ENCODE measurements at places on chromosomes 6 and 20.

GRCh38 chr6:63742060-63742459, 106.5 kb downstream of the PHF3 start:
- DNase-seq = no peak

DNA sequence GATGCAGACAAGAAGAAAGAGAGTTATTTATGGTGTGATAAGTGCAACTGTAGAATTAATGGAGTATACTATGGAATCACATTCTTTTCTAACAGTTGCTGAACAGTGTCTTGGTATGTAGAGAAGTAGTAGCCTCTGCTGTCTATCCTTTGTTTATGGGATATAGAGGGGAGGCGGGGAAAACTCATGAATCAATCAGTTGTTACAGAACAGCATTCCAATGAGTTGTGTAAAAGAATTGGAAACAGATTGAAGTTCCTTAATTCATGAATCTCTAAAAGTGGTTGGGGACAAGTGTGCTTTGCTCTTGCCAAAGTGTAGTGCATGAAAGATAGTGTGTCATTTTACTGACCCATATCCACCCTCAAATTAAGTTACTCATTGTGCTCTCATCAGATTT, 77.7 kb downstream of the FLRT3 start:
- DNase-seq = no peak

- no peak for DNase-seq
Observed at GRCh38 chr6:11479296-11479695, 58.3 kb upstream of the TMEM170B start.

DNA sequence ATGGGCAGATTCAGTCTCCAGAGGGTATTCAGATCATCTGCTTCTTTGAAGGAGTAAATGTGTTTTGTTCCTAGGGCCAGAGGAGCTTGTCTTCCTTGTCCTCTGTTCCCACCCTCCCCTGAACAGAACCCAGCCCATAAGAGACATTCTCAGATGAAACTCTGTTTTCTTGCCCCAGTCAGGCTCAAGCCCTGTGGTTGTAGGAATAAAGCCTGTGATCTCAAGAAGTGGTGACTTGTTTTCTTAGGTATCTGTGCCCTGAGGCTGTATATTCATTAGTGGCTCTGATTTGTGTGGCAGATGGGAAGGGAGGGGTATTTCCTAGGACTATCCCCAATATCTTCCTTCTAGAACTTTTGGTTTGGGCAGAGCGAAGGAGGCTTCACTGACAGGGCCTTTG, 27.9 kb downstream of the GSS start:
- DNase-seq = no peak

- DNase-seq = no peak
Observed at GRCh38 chr6:142087950-142088857, 44.5 kb upstream of the GJE1 start.

DNA sequence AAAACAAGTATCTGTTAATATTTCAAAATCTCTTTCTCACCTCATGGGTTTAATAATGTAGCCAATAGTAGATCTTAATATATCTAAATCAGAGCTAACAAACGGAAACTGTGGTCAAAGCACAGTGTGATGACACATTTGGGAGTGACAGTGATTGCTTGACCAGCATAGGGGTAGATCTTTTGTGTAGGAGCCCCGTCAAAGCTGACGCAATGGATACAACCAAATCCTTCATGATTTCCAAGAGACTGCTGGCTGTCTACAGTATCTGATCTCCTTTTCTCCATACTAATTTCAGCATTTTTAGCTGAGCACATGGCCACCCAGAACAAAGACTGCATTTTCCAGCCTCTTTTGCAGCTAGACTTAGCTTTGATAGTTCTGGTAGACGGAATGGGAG, 299.3 kb upstream of the ECI2 start:
- DNase-seq = no peak

- DNase-seq = no peak
Observed at GRCh38 chr6:90028066-90028778, 134.0 kb downstream of the GJA10 start.

DNA sequence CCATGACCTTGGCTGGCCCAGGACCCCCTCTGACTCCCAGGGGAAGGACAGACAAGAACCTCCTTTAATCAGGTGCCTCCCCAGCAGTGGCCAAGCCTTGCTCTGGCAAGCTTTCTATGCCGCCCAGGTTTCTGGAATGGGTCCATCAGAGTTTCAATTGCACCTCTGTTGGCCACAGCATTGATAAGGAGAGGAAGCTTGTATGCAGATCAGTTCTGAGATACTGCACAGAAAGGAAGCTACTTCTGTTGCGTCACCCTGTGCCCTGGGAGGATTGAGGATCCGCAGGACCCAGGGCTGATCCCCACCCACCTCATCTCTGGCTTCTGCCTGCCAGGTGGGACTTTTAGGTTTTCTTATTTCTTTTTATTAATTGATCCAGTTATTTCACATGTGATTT, 167.2 kb downstream of the TFAP2C start:
- no peak for DNase-seq

- DNase-seq = no peak
Observed at GRCh38 chr6:63447134-63447533, 125.1 kb upstream of the LOC128125822 start.

- no peak for DNase-seq
Observed at GRCh38 chr6:39228992-39229767, at the start of gene KCNK5. Gene KCNK5 (minus strand): TSS chr6:39229475. CDS start chr6:39229111, 364 bp downstream.

- peak; percentile 27 for DNase-seq
Observed at GRCh38 chr20:50569864-50570836, 60.0 kb downstream of the PTPN1 start.

GRCh38 chr6:129683601-129684322, 26.2 kb downstream of the ARHGAP18 start:
- peak; percentile 49 for DNase-seq

DNA sequence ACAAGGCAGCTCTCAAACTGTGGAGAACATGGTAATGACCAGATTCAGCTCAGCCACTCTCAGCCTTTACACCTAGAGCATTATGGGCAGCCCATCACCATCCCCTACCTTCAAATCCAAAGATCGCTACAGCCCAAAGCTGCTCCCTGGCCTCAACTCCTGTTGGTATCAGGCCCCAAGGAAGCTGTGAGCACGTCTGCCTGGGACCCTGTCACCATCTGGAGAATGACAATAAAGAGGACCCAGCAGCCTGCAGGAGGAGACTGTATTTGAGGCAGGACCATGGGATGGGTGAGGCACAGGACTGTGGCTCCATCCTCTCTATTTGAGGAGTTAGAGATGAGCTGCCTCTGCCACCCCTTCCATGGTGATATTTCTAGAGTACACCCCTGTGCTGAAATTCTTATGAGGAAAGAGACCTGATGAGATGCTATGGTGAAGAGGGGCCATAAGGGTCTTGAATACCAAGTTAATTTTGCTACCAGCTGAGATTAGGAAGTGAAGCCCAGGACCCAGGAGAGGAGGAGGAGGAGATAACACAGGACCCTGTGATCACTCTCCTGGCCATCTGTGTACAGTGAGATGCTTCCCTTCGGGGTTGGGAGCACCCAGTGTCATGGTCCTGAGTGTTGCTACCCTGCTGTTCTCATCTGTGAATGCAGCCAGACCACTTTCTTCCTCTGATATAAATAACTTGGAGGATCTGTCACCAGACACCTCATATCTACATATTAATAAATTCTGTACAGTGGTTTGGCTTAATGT, 19.6 kb upstream of the MICB start:
- no peak for DNase-seq

DNA sequence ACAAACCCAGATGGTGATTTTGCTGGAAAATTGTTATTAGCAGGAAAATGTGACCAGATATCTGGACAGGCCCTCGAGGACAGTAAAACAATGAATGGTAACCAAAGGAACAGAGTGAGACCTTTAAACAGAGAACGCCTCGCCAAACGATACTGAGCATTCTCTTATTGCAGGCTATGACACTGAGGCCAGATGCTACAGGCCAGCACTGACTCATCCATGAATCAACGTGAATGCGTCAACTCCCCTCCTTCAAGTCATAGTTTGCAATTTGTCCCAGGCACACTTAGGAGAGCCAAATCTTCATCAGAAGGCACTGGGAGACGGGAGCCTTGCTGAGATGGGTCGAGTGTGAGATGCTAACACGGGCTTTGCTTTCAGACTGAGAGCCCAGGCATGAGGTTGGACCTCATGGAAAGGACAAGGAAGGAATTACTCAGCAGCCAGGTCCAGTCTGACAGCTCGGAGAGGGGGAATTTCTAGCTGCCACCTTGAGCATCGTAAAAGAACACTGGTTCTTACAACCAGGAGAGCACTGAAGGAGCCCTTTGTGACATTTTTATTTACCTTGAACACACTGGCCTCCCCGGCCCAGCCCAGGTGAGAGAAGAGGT, 60.7 kb downstream of the BMP7 start:
- no peak for DNase-seq

DNA sequence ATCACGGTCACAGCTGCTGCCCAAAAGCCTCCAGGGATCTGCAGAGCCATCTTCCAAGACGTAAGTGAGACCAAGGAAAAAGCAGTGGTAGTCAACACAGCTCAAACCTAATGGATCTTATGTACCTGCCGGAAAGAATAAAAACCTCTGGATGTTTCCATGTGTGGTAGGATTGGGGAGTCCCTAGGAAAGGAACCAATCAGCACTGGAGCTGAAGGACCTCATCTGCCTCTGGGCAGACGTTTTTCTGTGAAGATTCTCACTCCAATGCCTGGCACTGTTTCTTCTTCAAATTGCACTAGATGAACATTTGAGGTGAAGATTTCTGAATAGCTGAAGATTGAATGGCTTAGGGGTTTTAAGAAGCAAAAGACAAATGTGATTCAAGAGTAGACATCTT, at the start of gene HLA-DQB2:
HLA-DQB2 (minus strand) TSS at position 112 of the 400 bp plus-strand sequence; CDS start at position 50, 62 bp downstream.
- no peak for DNase-seq

DNA sequence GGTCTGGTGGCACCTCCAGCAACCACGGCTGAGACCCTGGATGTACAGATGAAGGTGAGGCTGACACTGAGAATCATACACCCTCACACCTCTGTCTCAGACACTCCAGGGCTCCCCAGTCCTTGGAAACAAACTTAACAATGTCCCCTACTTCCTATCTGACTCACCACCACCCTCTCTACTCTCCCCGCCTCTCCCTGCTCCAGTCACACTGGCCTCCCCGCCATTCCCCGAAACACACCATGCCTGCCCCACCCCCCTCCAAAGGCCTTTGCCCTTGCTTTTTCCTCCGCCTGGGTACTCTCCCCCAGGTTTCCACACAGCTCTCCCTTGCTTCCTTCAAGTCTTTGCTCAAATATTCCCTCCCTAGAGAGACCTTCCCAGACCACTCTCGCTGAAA, 16.3 kb downstream of the BPI start:
- DNase-seq = no peak

DNA sequence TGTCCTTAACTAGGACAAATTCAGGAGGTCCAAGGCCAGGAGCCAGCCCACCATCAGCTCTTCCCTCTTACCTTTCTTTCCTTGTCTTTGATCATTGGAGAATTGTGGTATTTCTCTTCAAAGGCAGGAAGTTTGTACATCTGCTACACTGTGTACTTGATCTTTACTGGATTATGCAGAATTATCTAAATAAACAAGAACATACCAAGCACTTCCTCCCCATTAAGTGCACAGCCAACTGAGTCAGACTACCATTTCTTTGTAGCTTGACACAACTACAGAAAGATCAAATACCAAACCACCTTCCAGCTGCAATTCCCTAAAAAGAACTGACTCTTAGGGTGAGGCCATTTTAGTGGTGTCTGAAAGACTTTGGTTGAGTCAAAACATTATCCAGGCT, 195.1 kb downstream of the HDGFL1 start:
- peak; percentile 58 for DNase-seq

GRCh38 chr6:12066297-12066696, 54.2 kb downstream of the HIVEP1 start:
- DNase-seq = no peak

GRCh38 chr6:137681445-137682009, 185.5 kb upstream of the TNFAIP3 start:
- DNase-seq = no peak

- DNase-seq = no peak
Observed at GRCh38 chr6:36847152-36847551, 7.9 kb upstream of the CPNE5 start.

GRCh38 chr6:113809826-113810225, 47.3 kb upstream of the MARCKS start:
- DNase-seq = no peak

DNA sequence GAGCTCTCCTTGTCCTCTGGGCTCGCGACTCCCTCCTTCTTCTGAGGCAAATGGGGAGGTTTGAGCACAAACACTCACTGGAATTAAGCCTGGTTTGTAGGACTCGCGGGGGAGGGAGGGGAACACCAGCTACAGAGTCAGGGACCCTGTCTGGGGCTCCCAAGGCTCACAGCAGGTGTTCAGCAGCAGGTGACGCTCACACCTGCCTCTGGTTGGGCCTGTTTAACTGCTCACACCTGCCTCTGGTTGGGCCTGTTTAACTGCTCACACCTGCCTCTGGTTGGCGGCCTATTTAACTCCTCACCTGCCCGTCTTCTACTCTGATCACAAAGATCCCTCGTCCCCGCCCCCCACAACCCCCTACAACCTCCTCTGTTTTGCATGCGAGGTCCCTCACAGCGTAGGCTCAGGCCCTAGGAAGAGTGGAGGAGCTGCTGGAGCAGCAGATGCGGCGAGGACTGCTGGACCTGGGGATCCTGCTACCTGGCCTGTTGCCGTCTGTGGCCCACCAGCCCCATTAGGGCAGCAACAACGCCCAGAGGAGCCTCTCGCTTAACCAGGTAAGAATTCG, 181.9 kb downstream of the ERMARD start:
- no peak for DNase-seq

- DNase-seq = no peak
Observed at GRCh38 chr20:3405139-3405538, 2.3 kb downstream of the DNAAF9 start.

DNA sequence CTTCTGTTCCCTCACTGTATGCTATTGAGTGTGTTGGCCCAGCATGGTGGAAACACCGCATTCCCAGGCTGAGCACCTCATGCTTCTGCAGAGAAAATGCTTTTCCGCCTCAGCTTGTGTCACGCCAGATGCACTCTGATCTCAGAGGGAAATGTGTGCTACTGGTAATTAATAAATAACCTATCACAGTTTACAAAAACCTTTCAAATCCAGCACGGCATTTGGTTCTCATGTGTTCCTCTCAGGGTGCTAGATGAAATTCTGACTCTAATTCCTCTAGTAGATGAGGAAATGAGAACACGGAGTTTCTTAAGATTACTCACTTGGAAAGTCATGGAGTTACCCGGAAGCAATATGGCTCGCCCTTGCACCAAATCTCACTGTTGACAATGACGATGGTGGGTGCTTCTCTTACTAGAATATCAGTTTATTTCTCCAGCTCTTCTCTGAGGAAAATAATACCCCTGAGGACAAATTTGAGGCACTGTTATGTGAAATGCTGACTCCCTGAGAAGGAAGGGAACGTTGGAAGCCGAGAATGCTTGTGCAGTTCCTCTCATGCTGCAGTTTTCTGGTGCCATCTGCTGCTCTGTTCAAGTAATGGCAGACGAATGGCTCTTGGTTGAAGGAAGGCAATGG, 116.6 kb downstream of the RNF144B start:
- peak; percentile 18 for DNase-seq

GRCh38 chr20:19975901-19976300, 41.3 kb upstream of the NAA20 start:
- DNase-seq = no peak

GRCh38 chr20:3410464-3410863, 3.0 kb upstream of the DNAAF9 start:
- no peak for DNase-seq

GRCh38 chr6:26599134-26599533, 2.4 kb downstream of the ABT1 start:
- DNase-seq = no peak

All from thymus (tissue), 14 donors.